ENCODE measurements at places on chromosomes 13 and 19.
A peak's percentile ranks its signal among the peaks of the same experiment; 100 is the strongest.

DNA sequence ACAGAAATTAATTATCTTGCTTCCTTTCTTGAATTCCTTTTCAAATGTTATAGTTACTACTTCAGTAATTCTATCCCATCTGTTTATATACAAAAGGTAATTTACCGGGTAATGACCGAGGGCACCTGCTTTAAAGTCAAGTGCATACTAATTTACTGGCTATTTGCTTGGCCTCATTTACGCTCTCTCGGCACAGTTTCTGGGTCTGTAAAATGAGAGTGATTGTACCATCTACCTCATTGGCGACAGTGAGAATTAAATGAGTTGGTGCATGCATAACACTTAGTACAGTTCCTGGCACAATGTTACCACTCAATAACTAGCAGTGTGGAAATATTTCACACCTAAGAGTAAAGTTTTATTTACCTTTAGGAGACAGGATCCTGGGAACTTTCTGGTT is 111.6 kb downstream of the GGACT start:
- no peak for DNase-seq

DNA sequence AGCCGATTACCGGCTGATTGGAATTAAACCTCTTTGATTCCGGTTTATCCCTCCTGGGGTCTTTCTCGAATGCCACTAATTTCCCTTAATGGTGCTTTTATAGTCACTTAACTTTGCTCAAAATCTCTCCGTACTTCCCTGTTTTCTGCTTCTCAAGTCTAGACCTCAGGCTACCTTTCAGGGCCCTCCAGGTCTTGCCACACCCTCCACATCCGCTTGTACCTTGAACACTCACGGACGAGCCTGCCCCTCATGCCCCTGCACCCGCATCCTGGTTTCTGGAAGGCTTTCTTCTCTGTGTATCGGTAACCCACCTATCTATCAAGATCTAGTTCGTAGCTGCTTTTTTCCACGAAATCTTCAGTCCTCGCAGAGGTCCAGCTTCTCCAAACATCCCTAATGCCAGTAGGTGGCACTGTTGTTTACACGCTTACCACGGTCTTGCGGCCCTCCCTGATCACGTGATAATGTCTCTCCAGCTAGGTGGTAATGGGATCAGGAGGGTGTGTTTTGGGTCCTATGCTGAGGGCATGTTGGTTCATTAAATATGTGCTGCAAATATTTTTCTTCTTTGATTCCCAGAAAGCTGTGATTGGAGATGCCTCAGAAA is 13.8 kb downstream of the ATP12A start:
- peak; percentile 71 for DNase-seq

DNA sequence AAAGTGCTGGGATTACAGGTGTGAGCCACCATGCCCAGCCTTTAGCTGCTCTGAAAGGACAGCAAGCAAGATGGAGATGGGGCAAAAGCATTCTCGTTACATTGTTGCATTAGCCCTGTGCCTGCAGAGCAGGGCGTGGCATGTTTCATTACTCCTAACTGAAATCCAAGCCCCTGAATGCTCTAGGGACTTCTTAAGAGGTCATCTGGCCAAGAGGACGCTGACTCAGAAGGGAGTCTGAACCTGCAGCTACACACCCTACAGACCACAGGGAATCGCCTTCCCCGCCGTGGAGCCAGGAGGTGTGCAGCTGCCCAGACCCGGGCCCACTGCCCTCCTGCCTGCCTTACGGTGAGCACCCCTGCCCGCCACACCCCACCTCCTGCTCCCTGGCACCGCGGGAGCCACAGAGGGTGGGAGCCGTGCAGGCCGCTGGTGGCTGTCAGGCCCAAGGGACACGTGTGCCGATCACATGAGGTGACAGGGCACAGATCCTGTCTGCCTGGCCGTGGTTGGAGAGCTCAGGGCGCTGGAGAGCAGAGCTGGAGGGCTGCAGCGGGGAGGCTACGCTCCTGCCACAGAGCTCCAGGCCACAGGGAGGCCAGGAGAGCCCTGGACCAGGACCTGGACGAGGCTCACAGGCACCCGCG is 27.2 kb downstream of the ADPRHL1 start:
- no peak for DNase-seq

DNA sequence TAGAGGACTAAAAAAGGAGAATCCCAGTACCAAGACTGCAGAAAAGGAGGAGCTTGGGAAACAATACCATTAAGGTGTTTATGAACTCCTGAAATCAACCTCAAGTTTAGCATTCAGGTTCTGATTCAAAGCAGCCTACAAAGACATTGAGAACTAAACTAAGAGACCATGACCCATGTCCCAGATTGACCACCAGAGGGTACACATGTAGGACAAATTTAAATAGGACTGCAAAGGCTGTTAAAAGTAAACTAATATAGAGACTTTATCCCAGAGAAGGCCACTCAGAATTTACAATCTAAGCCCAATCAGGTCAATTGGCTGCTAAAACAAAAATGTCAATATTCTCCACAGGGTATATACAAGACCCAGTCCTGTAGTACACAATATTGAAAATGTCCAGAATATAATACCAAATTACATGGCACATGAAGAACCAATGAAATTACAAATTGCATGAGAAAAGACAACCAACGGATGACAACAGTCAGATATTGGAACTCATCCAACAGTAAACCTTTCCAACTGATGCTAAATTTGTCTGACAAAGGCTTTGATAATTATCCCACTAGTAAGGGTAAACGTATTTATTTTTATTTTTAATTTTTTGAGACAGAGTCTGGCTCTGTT is 682.4 kb downstream of the UQCRFS1 start:
- no peak for DNase-seq

DNA sequence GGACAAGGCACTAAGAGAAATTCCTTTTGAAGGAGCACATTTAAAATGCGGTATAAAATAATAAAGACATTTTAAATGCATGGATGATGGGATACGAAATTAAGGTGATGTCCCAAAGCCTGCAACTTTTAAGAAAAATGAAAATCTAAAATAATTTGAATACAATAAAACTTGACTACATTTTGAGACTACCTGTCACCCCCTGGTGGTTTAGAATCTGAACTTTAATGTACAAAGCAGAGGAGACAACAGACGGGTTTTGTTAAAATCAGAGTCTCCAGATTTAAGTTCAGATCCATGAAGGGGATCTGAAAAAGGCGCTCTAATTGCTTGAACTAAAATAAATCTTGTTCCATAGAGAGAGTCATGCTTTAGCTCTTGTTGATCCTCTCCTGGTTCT is 1129.3 kb upstream of the PCDH20 start:
- no peak for DNase-seq

All from NCI-H1048 (cell line).